ENCODE measurements at places on chromosomes 11 and 22.

- DNase-seq, result no peak
These were observed 287.9 kb upstream of the MPPED2 start for GRCh38 chr11:30873924-30874610.

- no peak for DNase-seq
These were observed 11.3 kb upstream of the AMPD3 start for GRCh38 chr11:10443721-10444235.

DNA sequence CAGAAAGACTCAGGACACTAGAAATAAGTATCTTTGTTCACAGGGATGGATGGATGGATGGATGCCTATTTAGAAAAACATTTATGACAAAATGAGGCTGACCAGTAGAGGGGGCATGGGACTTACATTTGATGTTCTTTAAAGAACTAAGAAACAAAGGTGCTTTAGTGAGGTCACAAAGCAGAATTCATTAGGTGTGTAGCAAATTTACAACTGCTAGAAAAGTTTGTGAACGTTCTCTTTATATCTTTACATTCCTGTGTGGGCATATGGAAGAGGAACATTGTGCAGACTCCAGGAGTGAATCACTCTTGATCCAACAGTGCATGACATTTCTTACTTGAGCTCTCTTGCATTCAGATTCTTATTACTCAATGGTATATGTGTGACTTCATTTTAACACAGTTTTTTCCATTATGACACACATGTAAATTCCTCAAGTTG, 15.8 kb upstream of the SIK2 start:
- DNase-seq, result peak; percentile 57

DNA sequence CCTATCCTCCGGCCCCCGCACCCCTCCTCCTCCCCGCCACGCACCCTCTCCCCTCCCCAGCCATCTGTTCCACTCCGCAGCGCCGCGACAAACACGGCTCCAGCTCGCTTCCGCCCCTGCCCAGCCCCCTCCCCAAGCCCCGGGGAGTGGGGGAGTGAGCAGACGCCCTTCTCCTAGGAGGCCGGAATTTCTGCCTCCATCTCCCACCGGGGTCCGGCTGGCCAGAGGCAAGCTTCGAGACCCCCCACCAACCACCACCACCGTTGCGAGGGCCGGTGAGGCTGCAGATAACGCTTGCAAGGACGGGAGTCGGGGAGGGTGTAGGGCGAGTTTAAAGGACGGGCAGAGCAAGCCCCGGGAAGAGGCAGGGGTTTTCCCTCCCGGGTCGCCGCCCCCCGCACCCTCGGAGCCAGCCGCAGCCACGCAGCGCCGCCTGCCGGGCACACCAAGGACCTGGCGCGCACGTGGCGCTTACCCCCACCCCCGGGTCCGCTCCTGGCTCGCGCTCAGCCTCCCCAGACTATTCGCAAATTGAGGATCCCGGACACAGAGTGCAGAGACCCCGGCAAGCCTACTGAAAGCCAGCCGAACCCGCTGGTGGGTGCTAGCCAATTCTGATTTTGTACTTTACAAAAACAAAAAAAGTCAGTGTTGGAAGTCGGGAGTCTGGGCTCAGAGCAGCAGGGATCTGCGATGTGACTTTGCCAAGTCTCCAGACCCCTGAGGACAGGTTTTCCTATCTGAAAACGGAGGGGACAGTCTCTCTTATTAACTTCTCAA, 22.6 kb downstream of the RTN4RL2 start:
- no peak for DNase-seq

DNA sequence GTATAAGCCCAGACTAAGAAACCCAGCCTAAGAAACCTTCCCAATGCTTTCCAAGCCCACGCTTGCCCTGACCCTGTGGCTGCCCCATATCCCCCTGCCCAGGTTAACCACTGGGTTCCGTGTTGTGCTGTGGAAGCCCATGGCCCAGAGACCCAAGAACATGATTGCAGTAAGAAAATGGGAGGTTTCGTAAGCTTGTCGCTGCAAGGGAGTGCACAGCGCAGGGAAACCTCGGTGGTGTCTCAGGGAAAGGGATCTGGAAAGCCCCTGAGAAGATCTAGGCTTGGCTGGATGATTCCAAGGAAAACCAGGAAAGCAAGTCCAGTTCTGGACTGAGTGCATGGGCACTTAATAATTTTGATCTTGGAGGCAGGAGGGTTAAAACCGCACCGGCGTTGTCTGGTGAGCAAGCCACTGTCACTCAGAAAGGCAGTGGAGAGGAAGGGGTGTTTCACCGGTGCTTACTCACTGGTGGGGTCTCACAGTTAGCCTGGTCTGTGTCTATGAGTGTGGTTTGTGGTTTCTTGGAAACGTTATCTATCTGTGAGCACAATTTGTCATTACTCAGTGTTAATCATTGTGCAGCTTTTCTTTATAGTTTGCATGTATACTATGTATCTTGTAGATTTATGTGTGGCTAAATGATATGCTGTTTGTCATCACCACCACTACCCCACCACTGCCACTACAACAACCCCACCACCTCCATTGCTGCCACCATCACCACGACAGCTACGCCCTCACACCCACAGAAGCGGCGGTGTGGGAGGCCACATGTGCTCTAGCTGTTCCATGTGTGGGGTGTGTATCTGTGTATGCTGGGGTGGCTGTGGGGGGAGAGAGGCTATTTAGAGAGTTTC, 53.3 kb upstream of the PRDM11 start:
- DNase-seq, result peak; percentile 69

DNA sequence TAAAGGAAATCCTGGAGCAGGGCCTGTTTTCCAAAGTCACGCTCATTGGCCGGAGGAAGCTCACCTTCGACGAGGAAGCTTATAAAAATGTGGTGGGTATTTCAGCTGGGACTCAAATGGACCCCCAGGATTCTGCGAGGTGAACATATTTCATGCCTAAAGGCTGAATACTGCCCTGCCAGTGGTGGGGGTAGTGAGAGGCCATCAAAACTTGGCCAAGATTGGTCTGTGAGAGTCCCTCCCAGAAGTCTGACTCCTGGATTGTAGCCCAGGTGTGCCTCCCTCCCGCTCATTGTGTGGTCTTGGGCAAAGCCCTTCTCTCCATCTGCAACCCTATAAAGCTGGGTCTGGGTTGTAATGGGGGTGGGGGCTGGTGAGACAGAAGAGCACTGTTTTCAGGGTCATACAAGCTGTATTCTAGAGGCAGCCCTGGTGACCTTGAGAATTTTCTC, 853 bp downstream of the HTATIP2 start:
- DNase-seq, result no peak

GRCh38 chr11:2071748-2072385, 67.3 kb downstream of the IGF2 start:
- DNase-seq, result no peak

GRCh38 chr22:42769574-42770447, 49.1 kb upstream of the A4GALT start:
- DNase-seq, result peak; percentile 86

GRCh38 chr11:81026032-81026431, 1585.2 kb upstream of the TENM4 start:
- DNase-seq, result no peak

DNA sequence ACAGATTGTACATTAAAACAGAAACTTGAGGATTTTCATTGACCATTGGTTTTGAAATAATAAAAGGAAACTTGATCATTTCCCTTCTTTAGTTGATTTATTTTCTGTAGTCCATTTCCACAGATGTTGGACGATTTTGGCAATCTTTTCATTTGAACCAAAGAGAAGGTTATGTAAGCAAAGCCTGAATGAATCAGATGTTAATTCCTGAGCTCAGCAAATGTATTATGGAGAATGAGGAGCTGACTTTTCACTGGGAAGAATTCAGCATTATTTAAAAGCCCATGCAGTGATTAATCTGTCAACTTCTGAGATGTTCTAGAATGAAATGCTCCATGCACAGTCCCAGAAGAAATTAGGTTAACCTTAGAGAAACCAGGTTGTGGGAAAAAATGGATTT, 29.0 kb downstream of the ELMOD1 start:
- DNase-seq, result no peak

DNA sequence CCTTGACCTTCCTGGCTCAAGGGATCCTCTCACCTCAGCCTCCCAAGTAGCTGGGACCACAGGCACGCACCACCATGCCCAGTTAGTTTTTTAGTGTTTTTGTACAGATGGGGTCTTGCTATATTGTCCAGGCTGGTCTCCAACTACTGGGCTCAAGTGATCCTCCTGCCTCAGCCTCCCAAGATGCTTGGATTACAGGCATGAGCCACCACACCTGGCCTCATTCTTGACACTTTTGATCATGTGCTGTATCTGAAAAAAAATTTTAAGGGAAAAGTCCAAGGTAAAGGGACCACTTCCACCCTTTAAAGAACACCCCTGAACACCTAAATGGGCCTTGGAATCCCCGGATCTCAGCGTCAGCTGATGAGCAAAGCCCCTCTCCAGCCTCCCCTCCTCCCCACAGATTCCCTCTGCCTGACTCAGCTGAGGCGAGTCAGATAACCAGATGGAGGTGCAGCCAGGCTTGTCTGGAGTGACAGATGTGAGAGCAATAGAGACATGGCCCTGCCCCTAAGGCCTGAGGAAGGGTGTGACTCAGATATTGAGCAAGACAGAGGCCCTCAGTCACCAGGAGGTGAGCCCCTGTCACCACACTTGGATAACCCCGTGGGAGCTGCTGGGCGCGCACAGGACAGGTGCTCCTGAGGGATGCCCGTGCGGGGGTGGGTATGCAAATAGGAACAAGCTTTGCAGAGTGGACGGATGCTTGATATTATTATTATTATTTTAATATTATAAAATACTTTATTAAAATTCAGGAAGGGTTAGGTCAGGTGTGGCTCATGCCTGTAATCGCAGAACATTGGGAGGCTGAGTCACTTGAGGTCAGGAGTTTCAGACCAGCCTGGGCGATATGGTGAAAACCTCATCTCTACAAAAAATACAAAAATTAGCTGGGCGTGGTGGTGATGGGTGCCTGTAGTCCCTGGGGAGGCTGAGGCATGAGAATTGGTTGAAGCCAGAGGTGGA, 5.0 kb upstream of the CCDC88B start:
- peak; percentile 96 for DNase-seq

GRCh38 chr22:41952713-41953112, 763 bp downstream of the SMIM45 start:
- no peak for DNase-seq

DNA sequence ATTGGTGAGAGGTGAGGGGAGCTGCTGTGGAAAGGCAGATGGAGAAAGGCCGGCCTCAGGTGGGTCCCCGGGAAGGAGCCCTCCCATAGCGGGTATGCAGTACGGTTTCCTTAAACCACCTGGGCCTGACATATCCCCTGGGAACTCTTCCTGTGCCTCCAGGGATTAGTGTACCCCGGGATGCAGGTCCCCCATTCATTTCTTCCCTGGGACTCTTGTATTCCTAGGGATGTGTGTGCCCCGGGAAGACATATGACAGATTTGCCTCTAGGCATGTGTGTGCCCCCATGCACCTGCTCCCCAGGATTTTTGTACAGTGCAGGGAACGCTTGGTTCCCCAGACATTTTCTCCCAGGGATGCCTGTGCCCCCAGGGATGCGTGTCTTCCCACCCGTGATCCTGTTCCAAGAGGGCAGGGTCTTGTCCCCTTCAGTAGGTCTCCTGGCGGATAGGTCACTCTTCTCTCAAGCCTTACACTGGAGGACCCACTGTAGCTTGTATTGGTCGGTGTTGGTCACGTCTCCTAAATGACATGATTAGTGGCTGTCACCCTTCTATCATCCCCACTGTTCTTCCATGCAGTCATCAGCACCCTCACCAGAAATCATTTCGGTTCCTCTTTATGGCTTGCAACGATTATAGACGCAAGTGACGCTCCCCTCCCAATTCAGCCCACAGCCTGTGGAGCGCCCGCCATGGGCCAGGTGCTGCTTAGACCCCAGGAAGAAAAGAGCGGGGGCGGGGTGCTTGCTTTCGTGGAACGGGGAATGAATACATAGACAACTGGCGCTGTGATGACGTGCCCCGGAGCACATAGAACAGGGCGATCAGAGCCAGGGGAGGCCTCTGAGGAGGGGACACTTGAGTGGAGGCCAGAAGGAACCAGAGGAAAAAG, 1.3 kb downstream of the PARVB start:
- no peak for DNase-seq

DNA sequence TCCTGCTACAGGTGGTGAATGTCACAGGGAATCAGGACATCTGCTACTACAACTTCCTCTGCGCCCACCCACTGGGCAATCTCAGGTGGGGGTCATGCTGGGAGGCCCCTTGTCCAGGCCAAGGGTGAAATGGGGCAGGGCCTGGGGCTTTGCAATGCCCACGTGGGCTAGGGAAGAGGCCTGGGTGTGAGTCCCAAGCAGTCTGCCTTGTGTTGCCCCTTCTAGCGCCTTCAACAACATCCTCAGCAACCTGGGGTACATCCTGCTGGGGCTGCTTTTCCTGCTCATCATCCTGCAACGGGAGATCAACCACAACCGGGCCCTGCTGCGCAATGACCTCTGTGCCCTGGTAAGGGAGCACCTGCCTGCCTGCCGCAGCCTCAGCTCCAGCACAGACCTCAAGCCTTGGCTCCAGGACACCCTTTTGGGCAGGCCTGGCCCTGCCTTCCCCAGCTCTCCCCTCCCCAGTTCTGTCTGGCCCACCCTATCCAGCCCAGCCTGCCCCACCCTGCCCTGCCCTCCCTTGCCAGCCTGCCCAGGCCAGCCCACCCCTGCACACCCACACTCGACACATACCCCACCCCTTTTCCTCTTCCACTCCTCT, 9.1 kb upstream of the TAGLN start:
- DNase-seq, result no peak

GRCh38 chr11:19116276-19116970, 545 bp upstream of the ZDHHC13 start:
- DNase-seq, result no peak

GRCh38 chr11:19661827-19662226, 50.8 kb upstream of the NAV2 start:
- DNase-seq, result no peak

DNA sequence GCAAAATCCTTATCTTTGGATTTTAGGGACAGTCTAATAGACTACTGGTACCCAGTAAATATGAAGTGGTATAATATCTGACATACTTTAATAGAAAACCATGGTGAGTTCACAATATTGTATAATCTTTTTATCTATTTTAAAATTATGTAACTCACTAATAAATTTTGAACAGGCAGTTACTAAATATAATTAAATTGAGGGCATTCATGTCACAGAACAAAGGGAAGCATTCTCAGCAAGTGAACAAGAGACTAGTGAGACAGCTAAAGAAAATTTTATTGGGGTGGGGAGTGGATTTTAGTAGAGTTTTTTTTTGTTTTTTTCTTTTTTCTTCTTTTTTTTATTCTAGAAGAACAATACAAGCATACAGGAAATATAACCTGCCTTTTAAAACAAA, 55.0 kb downstream of the DNAJC24 start:
- no peak for DNase-seq

DNA sequence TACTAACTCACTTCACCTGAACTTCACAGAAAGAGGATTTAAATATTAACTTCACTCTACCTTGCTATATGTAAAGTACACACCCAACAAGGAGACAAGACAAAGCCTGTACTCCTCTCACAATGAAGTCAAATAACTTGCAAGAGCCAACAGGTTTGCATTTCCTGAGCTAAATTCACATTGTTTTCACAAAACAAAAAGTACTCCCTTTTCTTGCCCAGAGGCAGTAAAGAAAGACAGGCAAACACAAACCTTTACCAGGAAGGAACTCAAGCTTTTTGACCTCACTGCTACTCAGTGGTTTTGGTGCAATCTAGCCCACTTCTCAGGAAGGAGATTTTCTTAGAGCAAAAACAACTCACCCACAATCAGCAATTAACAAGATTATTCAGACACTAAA, 15.7 kb downstream of the USP28 start:
- no peak for DNase-seq

Data from EH (cell line).